ENCODE measurements at places on chromosomes 5 and 9.

- DNase-seq, result no peak
Measured at GRCh38 chr9:19057033-19057432, 7.8 kb downstream of the RRAGA start.

DNA sequence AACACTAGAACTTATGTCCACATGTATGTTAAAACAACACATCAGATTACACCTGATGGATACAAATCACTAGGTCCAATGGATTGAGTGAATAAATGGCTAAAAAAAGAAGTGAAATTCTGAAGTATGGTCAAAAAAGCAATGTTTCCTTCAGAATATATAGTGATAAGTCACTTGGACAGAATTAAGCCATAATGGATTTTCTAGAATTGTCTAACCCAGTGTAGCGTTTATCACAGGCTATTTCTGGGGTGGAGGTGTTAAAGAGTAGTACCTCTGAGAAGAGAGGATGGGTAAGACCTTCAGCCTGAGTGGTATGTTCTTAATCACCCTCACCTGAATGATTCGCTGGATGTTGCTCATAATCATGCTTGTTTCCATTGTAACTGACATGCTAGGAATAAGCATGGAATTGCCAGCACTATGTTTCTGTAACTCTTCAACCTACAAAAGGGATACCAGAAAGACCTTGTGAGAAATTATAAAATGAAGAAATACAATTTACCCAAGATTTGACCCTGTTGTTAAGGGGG, 33.2 kb downstream of the SLC31A2 start:
- peak; percentile 59 for DNase-seq

GRCh38 chr5:15737871-15738664, 238.1 kb downstream of the FBXL7 start:
- DNase-seq, result no peak

GRCh38 chr5:178120607-178121357, 7.5 kb downstream of the N4BP3 start:
- no peak for DNase-seq

GRCh38 chr5:92144824-92145223, 761.7 kb upstream of the ARRDC3 start:
- DNase-seq, result no peak

DNA sequence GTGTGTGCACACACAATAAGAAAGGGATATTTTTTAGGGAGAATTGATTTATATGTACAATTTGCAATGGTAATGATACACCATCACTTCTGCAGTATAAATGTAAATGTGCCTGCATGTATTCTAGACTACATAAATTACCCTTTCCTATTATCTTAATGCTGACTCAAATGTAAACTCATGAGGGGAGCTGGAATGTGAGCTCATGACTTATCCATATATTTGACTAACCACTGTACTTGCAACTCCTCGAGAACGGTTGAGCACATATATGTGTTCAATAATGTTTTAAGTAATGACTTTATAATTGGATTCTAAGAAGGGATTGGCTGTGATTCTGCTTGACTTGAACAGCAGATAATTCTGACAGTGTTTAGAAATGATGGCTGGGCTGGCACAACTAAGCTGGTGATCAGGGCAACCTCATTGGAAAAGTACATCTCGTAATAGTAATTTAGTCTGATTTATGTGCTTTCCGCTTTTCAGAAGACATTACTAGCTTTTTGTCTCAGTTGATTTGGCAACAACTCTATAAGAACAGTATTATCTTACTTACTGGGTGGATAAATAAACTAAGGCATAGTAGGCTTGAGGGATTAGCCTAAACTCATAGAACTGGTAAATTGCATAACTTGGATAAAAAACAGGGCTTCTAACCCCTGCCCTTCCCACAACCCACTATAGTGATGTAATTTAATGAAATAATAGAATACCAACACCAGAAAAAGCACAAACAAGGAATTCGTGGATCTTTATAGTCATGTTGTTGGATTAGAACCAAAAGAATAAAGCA, 130.2 kb upstream of the SPEF2 start:
- no peak for DNase-seq

- DNase-seq, result no peak
Measured at GRCh38 chr5:98929710-98930298, 997 bp upstream of the CHD1 start.

DNA sequence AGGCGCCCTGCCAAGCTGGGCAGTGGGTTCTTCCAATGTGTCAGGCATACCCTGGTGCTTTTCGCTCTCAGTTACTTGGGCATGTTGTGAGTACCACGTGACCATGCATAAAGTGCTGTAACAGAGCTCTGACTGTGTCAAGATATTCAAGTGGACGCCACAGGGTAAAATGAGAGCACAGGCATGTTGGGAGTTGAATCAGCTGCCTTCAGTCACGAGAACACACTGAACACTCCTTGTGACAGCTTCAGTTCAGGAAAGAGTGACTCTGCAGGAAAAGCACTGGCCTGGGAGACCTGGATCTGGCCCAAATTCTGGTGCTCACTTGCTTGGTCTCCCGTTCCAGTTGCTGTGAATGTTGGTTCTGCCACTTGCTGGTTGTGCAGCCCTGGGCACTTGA, 5.1 kb downstream of the MLANA start:
- no peak for DNase-seq

DNA sequence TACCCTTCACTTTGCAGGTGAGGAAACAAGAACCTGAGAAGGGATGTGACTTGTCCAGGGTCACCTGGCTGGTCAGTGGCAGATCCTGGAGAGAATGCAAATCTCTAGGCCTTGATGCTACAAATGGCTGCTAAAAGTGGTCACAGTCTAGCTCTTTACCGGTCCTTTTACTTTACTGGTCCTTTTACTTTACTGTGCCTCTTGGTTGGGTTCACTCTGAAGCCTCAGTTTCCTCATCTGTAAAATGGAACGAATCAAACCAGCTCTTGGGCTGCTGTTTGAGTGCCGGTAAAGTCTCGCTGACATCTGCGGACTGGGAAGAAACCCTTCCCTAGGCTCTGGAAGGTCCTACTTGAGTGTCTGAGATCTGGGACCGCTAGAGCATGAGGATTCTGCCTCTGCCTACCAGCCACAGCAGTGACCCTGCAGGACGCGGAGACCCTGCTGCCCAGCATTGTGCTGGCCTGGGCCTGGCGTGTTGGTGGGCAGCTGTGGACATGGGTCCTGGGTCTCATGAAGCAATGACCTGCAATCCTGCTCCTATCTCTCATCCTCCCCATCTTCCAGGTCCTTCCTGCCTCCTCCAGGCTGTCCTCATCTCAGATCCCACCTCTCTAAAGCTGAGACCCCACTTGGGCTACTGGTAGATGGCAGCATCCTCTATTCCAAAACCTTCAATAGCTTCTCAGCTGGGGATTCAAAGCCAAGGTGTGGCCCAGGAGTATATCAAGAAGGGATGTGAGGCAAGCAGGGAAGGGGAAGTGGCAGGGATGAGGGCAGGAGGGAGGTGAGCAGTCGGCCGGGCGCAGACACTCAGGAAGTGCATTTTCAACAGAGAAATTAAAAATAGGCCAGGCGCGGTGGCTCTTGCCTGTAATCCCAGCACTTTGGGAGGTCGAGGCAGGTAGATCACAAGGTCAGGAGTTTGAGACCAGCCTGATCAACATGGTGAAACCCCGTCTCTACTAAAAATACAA, 13.3 kb downstream of the CORO2A start:
- DNase-seq, result no peak

DNA sequence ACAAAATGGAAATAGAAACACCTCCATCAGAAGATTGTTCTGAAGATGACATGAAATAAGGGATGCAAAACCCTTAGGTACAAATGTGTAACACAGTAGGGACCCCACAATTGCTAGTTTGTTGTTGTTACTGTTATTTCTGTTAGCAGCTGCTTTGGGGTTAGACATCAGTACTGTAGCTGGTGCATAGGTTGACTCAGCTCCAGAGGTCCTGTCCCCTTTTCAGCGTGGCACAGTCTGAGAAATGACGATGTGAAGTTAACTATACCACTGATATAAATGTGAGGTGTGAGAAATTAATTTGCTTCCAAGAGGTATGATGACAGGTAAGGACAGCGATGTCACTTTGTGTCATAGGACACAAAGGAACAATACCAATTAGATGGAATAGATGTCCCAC, 384.6 kb upstream of the KLF4 start:
- DNase-seq, result no peak

- no peak for DNase-seq
Measured at GRCh38 chr9:4861736-4862451, 69.2 kb downstream of the RCL1 start.
